ENCODE measurements at places on chromosomes 3 and 15. TPM values are rescaled to one million over a fixed set of nuclear protein-coding genes. Genes with fewer than 3 reads are reported as not detected.

DNA sequence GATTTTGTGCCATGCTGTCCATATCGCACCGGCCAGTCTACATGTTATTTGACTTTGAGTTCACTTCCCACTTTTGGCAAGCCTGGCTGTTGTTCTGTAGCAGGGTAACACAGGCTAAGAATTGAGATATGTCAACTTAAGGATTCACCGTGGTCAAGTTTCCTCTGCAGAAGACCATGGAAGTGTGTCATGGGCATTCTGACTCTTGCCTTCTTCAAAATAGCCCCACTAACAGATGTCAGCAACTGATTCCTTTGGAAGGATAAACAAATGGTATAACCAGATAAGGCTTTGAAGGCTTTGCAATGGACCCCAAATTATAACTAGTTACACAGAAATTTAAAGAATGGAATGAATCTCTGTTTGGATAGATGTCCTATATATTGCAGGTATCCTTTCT is 20.1 kb upstream of the CD47 start:
- H3K4me3 ChIP-seq = no peak overlapping the region
- no peak for DNase-seq
- H3K36me3 ChIP-seq = no peaks in the 10 kb centered on the region
- H3K4me1 ChIP-seq = peaks cover 42% of the 10 kb centered on the region
- no peak overlapping the region for H3K27ac ChIP-seq

DNA sequence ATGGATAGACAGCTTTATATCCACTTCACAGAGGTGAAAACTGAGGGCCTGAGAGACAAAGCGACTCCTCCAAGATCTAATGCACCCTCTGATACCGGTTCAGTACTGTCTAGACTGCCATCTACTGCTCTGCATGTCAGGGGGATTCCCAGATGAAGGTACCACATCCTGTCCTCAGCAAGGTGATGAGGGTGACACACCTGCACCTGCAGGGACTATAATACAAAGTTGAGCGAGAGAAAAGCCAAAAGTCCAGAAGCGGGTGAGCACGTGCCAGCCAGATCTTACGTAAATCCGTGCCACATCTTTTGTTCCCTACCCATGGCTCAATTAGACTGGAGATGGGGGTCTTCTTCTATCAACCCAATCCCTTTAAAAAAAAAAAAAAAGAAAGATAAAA is 32.4 kb upstream of the HES1 start:
- no peak overlapping the region for H3K4me3 ChIP-seq
- no peak overlapping the region for H3K27ac ChIP-seq
- H3K27me3 ChIP-seq = no peaks in the 10 kb centered on the region
- H3K4me1 ChIP-seq = no peaks in the 10 kb centered on the region
- DNase-seq = no peak

GPR149 gene
- not detected for total RNA-seq

STAB1 gene
- 3.9 TPM for total RNA-seq

GRCh38 chr3:69770219-69770618 is 31.0 kb downstream of the MITF start:
- H3K27me3 ChIP-seq = no peaks in the 10 kb centered on the region
- no peaks in the 10 kb centered on the region for H3K36me3 ChIP-seq
- no peak for DNase-seq
- H3K4me1 ChIP-seq = no peaks in the 10 kb centered on the region
- H3K4me3 ChIP-seq = no peak overlapping the region
- no peak overlapping the region for H3K27ac ChIP-seq

DNA sequence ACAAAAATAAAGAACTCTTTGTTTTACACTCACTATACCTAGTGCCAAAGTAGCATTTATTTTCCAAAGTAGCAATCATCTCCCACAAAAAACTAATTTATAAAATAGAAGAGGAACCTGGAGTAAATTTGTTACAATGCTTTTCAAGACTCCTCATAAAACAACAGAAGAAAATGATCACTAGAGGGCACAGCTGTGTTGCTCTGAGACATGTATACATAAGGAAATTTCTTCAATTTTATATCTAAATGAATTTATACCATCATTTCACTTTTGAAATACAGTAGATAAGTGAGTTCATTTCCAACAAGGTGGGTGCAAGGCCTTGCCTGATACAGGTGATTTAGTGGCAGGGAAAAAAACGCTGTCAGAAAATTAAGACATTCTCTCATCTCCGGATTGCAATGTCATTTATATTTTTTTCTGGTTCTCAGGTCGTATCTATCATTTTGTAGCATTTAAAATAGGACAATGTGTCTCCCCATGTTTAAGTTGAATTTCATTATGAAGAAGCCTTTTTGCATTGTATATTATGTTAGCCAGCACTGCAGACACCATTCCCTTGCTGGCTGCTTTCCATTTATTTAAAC is 25.3 kb upstream of the ARHGEF26 start:
- H3K4me1 ChIP-seq = no peaks in the 10 kb centered on the region
- H3K27me3 ChIP-seq = no peaks in the 10 kb centered on the region
- peak; percentile 13 for DNase-seq
- H3K27ac ChIP-seq = no peak overlapping the region

HES1 gene
- total RNA-seq = 39.1 TPM

DNA sequence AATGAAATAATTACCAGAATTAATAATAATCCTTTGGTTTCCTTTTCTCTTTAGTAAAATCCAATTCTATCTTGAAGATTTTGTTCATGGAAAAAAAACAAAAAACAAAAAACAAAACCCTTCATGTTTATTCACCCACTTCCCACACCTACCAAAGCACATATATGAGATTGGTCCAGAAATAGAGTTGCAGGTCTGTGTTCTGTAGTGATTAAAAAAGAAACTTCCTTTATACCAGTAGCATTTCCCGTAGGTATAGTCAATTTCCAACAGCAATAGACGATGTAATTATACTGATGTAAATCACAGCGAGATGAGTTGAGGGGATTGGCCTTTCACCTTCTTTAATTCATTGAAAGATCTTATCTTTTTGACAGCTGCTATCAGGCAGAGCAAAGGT is 194.6 kb downstream of the SOX2 start:
- no peaks in the 10 kb centered on the region for H3K36me3 ChIP-seq
- no peak overlapping the region for H3K4me3 ChIP-seq
- no peaks in the 10 kb centered on the region for H3K4me1 ChIP-seq
- no peak for DNase-seq
- H3K27me3 ChIP-seq = peaks cover 6% of the 10 kb centered on the region
- H3K27ac ChIP-seq = no peak overlapping the region

FGF7 gene
- not detected for total RNA-seq

Data from K562 (cell line).